ENCODE measurements at places on chromosomes 13 and 19.

DNA sequence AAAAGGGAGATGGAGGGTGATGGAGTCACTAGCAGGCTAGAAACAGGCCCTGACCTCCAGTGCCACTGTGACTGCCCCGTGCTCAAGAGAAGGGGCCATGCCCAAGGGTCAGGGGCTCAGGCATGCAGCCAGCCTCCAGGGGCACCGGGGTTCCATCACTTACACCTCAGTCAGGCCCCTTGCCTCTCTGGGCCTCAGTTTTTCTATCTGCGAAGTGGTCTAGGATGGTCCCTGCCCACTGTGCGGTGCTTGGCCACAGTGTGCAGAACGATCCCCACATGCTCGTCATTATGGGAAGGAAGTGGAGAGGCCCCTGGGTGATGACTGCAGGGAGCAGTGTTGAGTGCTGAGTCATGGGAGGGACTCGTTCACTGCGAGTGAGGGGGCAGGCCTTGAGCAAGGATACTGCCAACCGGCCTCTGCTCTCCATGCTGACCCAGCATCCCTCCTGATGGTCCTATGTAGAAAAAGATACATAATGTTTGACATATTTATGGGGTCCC, 23.1 kb downstream of the TMED1 start:
- DNase-seq = peak; percentile 70

GRCh38 chr13:73879346-73880015, 254.7 kb downstream of the KLF12 start:
- no peak for DNase-seq

GRCh38 chr19:48355365-48355954, 8.3 kb downstream of the TMEM143 start:
- no peak for DNase-seq

- no peak for DNase-seq
These were observed 21.7 kb upstream of the MIER2 start for GRCh38 chr19:366205-366783.

DNA sequence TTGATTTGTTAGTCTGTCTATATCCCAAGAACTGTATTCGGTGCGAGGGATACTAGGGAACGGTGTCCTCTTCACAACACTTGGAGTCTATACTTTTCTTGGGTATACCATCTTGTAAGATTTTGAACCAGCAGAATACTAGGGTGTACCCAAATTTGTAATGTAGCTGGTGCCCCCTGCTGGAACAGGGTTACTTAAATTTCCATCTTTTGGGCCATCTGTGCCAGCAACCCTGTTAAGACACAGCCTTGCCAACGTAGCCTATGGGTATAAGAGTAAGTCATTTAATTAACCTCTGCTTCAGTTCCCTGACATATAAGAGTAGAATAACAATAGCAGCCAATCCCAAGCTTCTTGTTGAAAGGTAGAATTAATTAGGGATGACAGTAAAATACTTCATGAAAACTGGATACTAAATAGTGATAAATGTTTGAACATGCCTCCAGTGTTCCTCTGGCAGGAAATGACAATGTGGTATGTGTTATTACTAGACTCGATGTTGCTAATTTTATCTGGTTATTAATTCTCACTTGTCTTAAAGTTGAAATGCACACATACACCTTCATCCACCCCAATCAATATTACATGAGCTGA, 607.6 kb downstream of the FGF9 start:
- DNase-seq = no peak

GRCh38 chr19:48513289-48514122, 1.9 kb upstream of the LMTK3 start:
- DNase-seq = peak; percentile 81

DNA sequence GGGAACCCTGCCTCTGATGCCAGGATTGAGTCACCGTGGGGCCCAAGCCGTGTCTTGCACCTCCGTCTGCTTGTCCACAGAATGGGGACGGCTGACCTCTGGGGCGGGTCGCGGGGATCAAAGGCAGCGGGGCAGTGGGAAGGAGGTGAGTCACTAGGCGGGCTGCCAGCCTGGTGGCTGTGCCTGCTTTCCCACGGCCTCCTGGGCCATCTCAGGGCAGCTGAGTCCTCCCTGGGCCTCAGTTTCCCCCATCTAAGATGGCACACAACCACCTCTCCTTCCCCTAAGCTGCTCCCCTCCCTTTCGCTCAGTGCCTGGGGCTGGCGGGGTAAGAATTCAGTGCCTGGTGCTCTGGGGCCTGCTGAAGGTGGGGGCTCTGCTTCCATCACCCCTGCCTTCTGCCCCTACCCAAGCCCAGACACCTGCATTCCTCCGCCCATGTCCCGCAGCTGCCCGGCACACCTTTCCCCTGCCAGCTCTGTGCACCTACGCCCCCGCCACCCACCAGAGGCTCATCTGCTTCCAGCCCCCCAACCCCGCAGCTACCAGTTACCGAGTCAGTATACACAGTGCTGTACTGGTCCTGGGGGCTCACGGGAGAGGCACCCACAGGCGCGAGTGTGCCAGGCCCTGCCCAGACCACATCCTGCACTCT, 3.5 kb downstream of the MKNK2 start:
- peak; percentile 53 for DNase-seq

DNA sequence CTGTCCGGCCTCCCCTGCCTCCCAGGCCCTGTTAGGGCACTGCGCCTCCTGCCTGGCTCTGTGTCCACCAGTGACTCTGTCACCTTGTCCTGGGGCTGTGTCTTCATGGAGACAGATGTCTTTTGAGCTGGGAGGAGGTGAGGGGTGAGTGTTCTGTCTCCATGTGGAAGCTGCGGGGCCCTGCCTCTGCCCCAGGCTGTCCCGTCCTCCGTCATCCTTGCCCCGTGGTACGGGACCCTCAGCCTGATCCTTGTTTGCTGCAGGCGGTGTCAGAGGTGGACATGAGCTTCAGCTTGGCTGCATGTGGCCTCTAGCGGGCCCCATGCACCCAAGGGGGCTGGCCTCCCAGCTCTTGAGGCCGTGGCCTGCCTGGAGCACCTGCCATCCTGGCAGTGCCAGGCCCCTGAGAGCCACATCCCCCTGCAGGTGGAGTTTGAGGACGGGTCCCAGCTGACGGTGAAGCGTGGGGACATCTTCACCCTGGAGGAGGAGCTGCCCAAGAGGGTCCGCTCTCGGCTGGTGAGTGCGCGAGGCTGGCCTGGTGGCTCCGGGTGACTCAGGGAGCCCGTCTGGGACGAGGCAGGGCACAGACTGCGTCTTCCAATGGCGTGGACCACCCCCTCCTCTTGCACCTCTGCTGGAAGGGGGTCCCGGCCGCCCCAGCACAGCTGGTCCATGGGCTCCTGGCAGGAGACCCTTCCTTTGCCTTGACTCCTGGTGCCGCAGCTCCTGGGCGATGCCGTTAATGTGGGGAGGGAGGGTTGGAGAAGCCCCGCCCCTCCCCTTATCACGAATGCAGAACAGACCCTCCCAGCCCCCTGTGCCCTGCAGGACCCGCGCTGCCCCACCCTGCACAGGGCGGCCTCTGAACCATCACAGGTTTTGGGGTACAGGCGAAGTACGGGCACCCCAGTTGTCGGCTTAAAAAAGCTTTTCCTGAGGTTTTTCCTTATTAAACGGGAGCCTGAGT, 181.3 kb downstream of the KDM4B start:
- peak; percentile 42 for DNase-seq

- no peak for DNase-seq
These were observed 56.7 kb downstream of the AKAP11 start for GRCh38 chr13:42328672-42329071.

DNA sequence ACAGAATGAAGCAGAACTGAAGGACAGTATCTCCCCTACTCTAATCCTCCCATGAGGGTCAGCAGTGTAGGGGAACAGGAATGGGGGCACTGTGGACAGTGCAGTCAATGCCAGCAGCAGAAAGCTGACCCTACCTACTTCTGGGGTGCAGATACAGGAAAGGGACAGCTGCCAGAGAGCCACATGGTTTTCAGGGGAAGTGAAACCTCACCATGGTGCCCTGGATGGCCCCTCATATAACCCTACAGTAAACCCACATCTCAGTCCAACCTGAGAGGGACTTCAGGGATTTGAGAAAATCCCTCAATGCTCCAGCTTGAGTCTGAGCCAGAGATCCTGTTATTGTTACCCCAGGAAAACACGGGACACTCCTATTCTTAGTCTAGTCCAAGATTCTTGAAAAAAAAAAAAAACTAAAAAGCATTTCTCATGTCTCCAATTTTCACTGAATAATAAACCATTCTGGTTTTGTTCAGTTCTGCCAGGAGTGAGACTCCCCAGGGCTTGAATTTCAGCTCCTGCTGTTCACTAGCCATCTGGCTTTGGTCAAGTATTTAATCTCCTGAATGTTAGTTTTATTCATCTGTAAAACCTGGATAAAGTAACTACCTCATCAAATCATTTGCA, 511.6 kb upstream of the ARGLU1 start:
- no peak for DNase-seq

All from Right ventricle myocardium inferior (tissue), 1 donor.